ENCODE measurements at places on chromosomes 1 and 21. TPM values are rescaled to one million over a fixed set of nuclear protein-coding genes. Genes with fewer than 3 reads are reported as not detected.

Gene FCER1A
- not detected for total RNA-seq

Gene BRINP2
- 0.63 TPM for total RNA-seq

Gene SMIM34
- total RNA-seq, result not detected

Gene BMP8B
- total RNA-seq, result 0.31 TPM

Gene CNN3
- total RNA-seq, result 247 TPM

Gene TOE1
- total RNA-seq, result 14.0 TPM

Gene LCE2C
- total RNA-seq, result not detected

Gene KCNE2
- 0.92 TPM for total RNA-seq

Gene CD5L
- not detected for total RNA-seq

Gene FMN2
- total RNA-seq, result 0.33 TPM

Gene NBPF4
- total RNA-seq, result not detected

Gene PRKCZ
- total RNA-seq, result 53.0 TPM

Gene KLF17
- not detected for total RNA-seq

Gene WNT3A
- total RNA-seq, result not detected

Gene SLC2A5
- total RNA-seq, result 0.07 TPM

DNA sequence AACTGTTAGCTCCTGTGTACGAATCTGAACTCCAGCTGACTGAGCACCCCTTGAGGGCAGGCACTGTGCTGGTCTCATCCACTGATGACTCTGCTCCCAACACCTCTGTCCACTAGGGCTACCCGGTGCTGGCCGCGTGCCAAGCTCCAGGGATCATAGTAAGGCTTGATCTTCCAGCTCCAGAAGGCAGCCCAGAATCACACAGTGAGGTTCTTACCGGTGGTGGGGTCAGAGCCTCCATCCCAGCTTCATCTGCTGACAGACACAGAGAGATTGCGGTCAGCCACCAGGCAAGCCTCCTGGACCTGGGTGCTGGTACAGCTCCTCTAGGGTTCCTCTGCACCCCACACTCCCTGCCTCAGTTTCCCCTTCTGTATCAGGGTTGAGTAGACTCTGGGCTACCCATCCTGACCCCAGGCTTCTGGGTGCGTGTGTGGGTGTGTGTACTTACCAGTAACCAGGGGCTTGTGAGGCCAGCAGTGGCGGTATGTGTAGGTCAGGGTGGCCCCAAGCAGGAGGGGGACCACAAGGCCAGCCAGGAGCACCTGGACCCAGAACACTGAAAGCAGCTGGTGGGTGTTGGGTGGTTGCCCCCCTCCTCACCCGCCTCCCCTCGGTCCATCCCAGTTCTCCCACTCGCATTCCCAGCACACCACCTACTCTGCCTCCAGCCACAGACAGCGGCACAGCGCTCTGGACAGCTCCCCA, 3.4 kb downstream of the TNFRSF25 start:
- no peak for DNase-seq

- DNase-seq, result no peak
Observed at GRCh38 chr21:44849616-44850130, 23.8 kb downstream of the PTTG1IP start.

GRCh38 chr1:160739098-160739511, at the start of gene SLAMF7:
Gene SLAMF7, plus strand, starts transcription at chr1:160739247. Its CDS starts 55 bp downstream, at chr1:160739302.
- DNase-seq, result no peak

- no peak for DNase-seq
Observed at GRCh38 chr1:56094168-56094567, 485.2 kb downstream of the PLPP3 start.

- no peak for DNase-seq
Observed at GRCh38 chr1:169161496-169162194, 55.2 kb downstream of the ATP1B1 start.

- DNase-seq, result no peak
Observed at GRCh38 chr1:157400766-157401165, 151.5 kb downstream of the FCRL5 start.

DNA sequence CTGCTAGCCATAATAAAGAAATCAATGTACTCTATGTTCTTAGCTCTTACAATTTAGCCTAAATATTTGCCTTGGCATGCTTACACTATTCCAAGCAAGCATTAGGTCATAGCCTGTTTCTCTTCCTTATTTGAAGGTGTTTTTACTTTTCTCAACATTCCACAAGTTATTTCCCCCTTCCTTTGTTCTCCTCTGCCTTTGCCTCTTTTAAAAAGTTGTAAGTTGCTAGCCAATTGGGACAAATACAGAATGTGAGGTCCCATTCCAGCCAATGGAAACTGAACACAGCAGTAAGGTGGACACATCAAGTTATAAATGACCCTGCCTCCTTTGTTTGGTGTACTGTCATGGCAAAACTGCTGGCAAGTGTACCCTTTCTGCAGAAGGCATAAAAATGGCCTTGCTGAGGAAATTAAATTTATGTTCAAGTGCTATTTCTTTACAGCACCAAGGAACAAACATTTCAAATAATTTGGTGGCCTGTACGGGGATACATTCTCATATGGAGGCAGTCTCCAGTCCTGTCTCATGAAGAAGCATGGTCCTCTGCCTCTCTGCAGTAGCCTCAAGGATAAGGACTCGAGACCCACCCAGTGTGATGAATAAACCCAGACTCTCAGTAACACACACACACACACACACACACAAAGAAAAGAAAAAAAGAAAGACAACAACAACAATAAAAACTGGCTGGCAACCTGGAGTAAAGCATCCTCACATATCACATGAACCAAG, 28.8 kb upstream of the FMO1 start:
- DNase-seq, result no peak

GRCh38 chr1:113217447-113218208, 144.6 kb downstream of the LRIG2 start:
- DNase-seq, result no peak

DNA sequence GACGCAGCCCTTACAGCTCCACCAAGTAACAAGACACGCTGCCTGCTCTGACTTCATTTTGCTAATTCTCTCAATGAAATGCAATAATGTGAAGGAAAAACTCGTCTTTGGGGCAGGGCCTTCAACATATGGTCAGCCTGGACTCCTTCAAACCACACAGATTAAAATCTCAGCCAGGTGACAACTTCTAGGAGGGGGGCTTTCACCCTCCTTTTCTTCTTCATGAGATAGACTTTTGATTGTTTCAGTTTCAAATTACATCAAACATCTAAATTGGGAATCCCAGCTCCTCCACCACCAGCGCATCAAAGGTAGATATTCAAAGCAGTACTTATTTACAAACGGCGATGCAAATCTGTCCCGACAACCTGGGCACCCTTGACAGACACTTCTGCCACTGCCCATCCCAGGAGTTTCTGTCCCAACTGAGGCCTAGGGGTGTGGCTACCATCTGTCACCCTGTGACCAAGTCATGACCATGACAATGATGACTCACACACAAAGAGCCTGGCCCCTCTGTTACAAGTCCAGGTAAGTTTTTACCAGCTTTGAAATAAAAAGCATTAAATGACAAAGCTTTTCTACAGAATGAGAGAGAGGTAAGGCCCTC, 29.7 kb downstream of the SSBP3 start:
- DNase-seq, result no peak

DNA sequence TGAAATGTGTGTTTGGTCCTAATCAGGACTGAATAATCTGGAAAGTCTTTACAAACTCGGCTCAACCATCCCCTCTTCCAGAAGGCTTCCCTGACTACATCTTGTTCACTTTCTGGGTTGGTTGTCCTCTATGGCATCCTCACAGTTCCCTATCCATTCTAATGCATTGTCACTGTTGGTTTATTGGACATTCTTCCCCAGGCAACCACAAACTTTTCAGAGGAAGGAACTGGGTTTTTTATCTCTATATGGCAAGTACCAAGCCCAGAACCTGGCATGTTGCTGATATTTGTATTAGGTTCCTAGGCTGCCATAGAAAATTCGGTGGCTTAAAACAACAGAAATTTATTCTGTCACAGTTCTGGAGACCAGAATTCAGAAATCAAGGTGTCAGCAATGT, 363.5 kb upstream of the ST6GALNAC5 start:
- no peak for DNase-seq

DNA sequence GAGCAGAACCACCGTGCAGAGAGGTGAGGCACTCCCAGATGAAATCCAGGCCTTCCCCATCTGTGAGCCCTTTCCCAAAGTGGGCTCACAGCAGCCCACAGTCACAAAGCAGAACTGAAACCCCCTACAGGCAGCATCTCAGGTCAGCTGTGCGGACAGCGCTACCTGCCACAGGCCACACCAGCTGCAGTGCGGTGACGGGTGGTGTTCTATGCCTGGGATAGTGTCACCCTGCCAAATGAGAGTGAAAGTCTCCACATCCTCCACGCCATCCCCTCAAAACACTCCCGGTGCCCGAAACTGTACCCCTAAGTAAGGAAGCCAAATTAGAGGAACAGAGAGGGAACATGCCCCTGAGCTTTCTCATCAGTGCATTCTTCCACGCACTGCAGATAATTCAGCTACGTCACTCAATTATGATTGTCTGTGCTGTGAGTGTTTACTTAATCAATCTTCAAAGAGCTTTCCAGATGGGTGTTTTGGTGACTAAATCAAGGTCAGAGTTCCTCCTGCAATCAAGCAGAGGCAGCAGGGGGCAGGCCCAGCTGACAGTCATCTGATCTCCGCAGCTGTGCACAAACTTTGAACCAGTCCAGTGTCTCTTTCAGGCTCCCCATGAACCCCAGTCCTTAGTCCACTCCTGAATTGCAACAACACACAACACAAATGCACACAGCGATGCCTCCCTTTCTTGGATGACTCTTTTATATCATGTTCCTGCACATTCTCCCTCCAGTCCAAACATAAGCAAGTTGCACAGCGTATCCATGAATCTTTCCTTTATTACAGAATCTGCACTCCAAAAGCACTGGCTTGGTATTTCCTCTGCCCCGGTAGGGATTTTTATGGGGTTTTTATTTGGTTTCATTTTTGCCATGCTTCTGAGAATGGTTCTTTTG, 150.0 kb downstream of the TOMM20 start:
- no peak for DNase-seq

DNA sequence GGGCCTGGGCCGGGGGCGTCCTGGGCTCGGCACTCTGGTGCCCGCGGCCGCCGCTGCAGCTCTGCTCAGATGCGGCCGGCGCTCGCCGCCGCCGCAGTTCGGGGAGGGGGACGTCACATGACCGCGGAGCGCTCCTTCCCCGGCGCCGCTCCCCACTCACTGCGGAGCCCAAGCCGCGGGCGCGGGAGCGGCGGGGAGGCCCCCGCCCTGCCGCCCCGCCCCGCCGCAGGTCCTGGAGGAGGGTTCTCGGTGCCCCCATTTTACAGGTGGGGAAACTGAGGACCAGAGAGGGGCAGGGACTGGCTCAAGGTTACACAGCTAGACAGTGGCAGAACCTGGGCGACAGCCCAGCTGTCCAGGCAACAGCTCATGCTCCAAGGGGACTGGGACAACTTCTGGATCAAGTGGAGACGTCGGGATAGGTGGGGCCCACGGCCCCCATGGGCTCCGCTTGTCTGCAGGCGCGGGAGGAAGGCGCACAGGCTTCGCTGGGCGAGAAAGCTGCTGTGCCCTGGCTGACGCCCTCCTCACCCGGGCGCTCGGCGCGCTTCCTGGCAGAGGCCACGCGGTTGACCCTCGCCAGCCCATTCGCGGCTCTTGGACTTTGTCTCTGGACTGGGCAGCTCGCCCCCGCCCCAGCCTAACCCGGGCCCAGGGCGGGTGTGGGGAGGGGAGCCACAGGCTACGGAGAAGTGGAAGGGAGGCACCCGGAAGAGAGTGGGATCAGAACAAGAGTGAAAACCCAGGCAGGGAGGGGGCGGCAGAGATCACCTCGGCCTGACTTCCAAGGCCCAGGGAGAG, at the start of gene RAP1GAP:
RAP1GAP (minus strand) TSS at position 100 of the 801 bp plus-strand sequence. CDS start 49,325 bp downstream, outside the sequence.
- DNase-seq, result peak; percentile 58

- no peak for DNase-seq
Observed at GRCh38 chr1:186865857-186866256, 37.1 kb downstream of the PLA2G4A start.

GRCh38 chr1:27574001-27574781, 29.8 kb downstream of the AHDC1 start:
- no peak for DNase-seq

DNA sequence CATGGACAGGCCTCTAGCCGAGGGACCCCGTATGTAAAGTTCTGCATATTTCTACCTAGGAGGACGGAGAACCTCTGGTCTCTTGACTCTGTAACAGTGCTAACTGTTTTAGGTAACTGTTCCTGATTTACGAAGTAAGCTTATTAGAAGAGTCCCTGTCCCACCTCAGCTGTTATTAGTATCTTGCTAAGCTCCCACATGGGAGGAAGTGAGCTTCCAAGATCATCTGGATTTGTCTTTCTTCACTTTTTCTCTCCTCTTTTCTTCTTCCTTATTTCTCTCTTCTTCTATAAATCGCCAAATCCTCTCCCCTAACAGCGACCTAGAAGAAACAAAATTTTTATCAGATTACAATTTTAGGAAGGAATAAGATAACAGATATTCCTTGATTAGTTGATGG, 4.4 kb downstream of the CD53 start:
- DNase-seq, result no peak

- peak; percentile 57 for DNase-seq
Observed at GRCh38 chr1:37691497-37692077, 729 bp upstream of the CDCA8 start.

- no peak for DNase-seq
Observed at GRCh38 chr1:8661185-8662110, 156.0 kb downstream of the RERE start.

DNA sequence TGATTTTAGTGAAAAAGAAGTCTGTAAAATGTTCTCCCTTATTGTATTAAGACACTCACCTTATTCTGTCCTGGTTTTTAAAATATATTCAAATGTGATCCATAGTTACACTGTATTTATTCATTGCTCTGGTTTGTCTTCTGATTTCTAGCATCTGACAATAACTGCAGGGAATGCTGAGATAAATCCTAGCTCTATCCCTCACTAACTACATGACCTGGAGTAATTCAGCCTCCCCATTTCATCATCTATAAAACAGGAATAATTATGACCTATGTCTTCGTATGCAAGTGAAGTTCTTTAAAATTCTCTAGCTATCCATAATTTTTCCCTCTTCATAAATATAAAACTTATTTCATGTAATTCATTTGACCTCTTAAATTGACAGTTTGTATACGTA, 104.0 kb upstream of the ESRRG start:
- DNase-seq, result no peak

GRCh38 chr1:39976732-39977131, 21.8 kb downstream of the MFSD2A start:
- DNase-seq, result no peak

DNA sequence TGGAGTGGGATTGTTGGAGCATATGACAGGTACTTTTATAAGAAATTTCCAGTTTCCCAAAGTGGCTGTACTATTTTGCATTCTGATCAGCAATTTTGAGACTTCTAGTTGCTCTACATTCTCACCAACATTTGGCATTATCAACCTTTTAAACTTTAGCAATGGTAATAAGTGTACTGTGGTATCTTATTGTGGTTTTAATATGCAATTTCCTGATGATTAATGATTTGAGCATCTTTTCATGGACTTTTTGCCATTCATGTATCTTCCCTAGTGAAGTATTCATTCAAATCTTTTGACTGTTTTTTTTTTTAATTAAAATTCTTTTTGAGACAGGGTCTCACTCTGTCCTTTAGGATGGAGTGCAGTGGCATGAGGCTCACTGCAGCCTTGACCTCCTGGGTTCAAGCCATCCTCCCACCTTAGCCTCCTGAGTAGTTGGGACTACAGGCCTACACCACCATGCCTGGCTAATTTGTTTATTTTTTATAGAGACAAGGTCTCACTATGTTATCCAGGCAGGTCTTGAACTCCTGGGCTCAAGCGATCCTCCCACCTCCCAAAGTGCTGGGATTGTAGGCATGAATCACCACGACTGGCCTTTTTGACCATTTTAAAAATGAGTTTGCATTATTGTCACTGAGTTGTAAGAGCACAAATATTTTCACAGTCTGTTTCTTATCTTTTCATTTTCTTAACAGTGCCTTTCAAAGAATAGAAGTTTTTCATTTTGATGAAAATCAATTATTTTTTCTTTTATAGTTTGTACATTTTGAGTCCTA, 7.8 kb upstream of the SLC6A9 start:
- no peak for DNase-seq

Measured in mesothelial cell of epicardium (in vitro differentiated cells).